ENCODE measurements at places on chromosomes 6 and 20.

DNA sequence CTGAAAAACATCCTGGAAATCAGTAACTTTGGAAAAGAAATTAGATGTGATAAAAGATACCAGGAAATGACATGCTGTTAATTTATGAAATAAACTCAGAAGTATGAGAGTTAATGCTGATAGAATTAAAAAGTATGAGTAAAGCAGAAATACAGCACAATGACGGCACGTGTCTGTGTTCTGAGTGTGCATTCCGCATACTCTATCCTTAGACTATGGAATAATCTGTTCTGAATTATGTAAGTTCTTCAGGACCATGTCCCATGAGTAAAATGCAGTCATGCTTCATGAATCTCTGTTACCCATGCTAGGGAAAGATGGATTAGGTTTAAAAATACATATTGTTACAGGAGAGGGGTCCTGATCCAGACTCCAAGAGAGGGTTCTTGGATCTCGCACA, 21.7 kb downstream of the HECA start:
- H3K27ac ChIP-seq: peak overlapping the region; percentile 60
- peaks cover 42% of the 10 kb centered on the region for H3K4me1 ChIP-seq
- no peak for DNase-seq
- H3K27me3 ChIP-seq: no peaks in the 10 kb centered on the region
- peaks cover 9% of the 10 kb centered on the region for H3K36me3 ChIP-seq

DNA sequence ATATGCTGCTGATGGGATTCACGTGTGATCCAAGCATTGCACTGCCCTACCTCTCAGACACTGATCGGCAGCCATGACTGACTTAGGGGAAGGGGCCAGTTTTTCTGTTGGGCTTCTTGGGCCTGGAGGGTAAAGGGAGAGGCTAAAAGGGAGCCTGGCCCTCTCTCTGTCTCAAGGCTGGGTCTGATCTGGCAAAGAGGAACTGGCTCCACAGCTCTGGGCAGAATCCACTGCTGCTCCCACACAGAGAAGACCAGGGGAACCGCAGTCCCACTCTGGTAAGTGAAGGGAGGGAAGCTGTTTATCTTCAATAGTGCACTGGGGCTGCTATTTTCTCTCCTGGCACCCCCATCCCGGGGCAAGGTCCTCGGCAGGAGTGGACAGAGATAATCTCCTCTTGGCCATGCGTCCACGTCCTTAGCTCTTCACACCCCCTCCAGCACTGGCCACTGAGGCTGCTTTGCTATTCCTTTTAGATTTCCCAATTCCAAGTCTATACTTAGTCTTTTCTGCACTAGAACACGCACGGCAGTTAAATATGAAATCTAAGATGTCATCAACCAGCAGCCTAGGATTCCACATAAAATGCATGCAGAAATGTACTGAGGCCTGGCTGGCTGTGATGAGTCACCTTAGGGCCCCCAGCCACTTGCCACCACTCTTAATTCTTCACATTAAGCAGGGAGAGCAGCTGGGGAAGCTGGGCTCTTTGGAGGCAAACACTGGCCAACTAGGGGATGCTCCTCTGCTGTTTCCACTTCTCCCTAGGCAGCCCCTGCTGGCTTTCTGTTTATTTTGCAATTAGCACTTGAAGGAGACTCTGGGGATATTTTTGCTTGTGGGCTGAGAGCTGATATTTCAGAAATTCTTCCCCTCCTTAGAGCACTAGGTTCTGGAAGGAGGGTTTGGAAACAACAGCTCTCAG, 87.8 kb upstream of the ARMC2 start:
- H3K36me3 ChIP-seq: no peaks in the 10 kb centered on the region
- no peak overlapping the region for H3K27ac ChIP-seq
- DNase-seq: no peak
- peaks cover 8% of the 10 kb centered on the region for H3K4me1 ChIP-seq
- no peak overlapping the region for H3K4me3 ChIP-seq
- peaks cover 6% of the 10 kb centered on the region for H3K27me3 ChIP-seq

GRCh38 chr6:81031416-81031815, 721.1 kb downstream of the TENT5A start:
- no peak for DNase-seq
- no peak overlapping the region for H3K4me3 ChIP-seq
- no peaks in the 10 kb centered on the region for H3K36me3 ChIP-seq
- H3K27ac ChIP-seq: no peak overlapping the region

DNA sequence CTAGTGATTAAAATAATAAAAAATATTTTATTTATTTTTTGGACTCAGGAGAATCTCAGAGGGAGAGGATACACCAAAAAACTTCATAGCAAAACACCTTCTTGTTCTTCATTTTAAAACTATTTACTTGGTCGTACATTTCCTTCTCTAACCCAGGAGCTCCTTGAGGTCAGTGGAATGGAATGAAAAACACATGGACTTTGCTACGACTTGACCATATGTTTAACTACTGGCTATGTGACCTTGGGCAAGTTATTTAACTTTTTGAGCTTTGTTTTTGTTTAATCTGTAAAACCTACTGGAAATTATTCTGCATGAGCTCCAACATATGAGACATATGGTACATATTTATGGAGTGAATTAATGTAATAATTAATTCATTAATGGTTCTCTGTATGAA, 1005.5 kb upstream of the CITED2 start:
- no peak overlapping the region for H3K4me3 ChIP-seq
- H3K27me3 ChIP-seq: no peaks in the 10 kb centered on the region
- no peaks in the 10 kb centered on the region for H3K4me1 ChIP-seq
- DNase-seq: no peak

GRCh38 chr6:53925891-53926290, 131.1 kb downstream of the LRRC1 start:
- no peak overlapping the region for H3K4me3 ChIP-seq
- peaks cover 16% of the 10 kb centered on the region for H3K36me3 ChIP-seq
- no peak overlapping the region for H3K27ac ChIP-seq
- DNase-seq: no peak
- H3K4me1 ChIP-seq: peaks cover 3% of the 10 kb centered on the region

- no peaks in the 10 kb centered on the region for H3K27me3 ChIP-seq
- H3K36me3 ChIP-seq: peaks cover 23% of the 10 kb centered on the region
- peaks cover 1% of the 10 kb centered on the region for H3K4me1 ChIP-seq
- DNase-seq: no peak
- no peak overlapping the region for H3K4me3 ChIP-seq
Measured at GRCh38 chr20:504632-505075, 38.9 kb downstream of the CSNK2A1 start.

Data from memory B cell (primary cell).